ENCODE measurements at places on chromosomes 11 and 22.

- DNase-seq: no peak
These were observed 228.6 kb downstream of the TBC1D22A start for GRCh38 chr22:46990937-46991550.

GRCh38 chr11:118415739-118416068, 14.3 kb downstream of the ATP5MG start:
- no peak for DNase-seq

DNA sequence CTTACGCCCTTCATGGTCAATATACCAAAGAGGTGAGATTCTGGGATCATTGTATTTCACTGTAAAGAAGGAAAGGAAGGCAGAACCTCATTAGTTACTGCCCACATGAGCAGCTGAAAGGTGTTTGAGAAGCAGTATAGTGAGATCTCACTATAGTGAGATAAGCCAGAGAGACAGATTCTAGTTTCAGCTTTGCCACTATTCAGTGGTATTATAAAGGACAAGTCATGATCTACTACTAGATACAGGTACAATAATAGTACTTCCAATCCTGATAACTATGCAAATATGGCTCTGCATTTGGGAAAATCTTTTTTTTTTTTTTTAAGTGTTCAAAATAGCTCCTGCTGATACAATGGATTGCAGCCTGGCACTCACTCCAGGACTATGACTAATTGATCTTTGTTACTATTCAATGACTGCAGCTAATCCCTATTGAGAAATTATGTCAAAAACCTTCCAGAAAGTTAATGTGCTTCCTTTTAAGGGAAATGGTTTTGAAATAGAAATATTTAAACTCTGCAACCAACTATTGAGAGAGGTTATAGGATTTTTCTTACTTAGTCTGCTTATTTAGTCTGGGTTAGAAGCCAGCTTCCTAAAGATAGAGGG, 8.3 kb upstream of the DLAT start:
- no peak for DNase-seq

GRCh38 chr22:26385164-26385563, 43.9 kb upstream of the ASPHD2 start:
- DNase-seq: no peak

DNA sequence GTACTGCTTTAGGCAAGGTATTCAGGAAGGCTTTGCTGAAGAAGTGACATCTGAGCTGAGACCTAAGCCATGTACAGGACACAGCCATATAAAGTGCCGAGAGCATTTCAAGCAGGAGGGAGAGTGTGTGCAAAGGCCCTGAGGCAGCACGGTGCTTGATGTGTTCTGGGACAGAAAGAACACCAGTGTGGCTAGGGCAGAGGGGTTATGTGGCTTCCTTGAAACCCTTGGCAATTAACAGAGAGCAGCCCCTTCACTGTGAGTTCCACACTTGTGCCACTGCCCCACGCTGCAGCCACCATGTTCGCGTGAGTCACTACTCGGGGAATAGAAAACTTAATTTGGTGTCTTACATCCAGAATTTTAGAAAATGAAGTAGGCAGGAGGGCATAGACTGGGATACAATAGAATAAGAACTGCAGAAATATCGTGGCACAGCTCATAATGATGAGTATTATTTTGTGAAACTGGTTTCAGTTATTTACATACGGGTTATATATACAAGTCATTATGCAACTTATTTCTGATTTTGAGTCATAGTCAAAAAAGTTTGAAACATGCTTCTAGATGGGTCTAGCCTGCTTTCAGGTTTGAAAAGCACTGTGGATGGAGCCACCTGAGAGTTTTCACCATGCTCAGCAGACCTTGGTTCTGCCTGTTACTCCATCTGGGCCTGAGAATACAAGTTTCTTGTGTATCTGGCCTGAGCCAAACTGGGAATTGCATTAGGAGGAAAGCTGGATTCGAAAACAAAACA, 11.8 kb downstream of the IL10RA start:
- DNase-seq: no peak

DNA sequence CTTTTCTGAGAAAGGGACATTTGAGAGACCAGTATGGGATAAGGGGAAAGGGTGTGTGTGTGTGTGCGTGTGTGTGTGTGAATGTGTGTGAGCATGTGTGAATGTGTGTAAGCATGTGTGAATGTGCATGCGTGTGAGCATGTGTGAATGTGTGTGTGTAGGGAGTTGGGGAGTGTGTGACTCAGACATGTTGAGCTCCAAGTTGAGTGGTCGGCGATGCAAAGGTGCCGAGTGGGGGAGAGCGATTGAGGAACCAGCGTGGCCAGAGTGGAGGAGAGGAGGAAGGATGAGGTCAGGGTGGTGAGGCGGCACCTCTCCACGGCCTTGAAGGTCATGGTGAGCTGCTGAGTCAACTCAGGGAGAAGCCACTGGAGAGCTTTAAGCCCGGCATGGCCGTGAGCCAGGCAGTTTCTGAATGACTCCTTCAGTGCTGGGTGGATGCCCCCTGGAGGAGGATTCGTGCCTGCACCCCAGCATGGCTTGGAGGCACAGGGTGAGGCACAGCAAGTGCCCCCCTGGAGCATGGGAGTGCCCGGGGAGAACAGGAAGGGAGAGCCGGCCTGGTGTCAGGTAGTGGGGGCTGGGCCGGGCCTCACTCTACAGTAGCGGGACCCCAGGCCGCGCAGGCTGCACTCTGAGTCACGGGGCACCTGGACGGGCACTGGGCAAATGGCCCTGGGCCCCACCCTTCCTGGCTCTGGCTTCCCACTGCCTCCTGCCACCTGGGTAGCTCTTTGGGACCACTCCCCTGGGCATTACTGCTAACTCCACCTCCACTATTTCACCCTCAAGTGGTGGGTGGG, 8.2 kb upstream of the CCDC88B start:
- peak; percentile 89 for DNase-seq

DNA sequence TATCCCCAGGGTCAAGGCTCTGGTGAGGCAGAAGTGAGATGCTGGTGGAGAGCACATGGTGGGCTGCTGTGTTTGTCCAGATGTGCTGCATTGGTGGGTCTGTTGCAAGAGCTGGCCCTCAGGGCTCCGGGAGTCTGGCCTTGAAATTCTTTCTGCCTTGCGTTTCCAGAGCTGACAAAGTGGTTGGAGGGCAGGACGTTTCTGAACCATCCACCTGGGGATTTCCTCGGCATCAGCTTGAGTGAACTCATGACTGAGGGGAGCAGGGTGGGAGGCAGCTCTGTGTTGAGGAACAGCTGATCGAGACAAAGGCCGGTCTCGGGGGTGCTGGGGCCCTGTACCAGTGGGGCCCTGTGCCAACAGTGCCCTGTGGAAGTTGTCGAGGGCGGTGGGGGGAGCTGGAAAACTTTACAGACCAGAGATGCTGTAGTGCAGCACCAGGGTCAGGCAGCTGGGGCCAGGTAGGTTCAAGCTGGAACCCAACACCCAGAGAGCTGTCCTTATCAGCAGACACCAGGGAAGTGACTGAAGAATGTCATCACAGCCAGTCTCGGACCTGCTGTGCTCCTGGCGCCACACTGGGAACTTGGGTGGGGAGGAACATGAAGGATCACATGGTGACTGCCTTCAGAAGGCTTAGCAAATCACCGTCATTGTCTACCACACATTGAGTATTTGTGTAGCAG, 4.9 kb downstream of the TSKU start:
- DNase-seq: peak; percentile 60

- no peak for DNase-seq
These were observed 25.0 kb upstream of the OAF start for GRCh38 chr11:120185706-120186455.

DNA sequence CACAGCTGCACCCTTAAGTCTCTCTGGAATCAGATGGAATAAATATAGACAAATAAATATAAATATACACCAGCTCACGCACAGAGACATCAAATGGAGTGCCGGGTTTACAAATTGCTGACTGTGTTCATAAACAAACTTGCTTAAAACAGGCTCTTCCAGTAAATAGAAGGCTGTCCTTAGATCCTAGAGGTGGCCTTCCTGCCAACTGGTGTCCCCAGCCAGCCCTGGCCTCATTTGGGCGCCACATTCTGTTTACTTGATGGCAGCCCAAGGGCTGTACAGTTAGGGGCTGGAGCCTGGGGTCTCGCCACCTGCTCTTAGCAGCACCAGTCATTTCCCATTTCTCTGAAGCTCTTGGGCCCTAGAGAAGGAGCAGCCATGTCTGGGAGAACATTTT, 20.8 kb downstream of the ARFGAP2 start:
- DNase-seq: no peak

GRCh38 chr11:50178737-50179136, 146.1 kb downstream of the OR4C45 start:
- no peak for DNase-seq

GRCh38 chr11:101478587-101479369, 105.0 kb downstream of the TRPC6 start:
- no peak for DNase-seq

GRCh38 chr11:34600339-34601084, 20.4 kb upstream of the EHF start:
- no peak for DNase-seq

DNA sequence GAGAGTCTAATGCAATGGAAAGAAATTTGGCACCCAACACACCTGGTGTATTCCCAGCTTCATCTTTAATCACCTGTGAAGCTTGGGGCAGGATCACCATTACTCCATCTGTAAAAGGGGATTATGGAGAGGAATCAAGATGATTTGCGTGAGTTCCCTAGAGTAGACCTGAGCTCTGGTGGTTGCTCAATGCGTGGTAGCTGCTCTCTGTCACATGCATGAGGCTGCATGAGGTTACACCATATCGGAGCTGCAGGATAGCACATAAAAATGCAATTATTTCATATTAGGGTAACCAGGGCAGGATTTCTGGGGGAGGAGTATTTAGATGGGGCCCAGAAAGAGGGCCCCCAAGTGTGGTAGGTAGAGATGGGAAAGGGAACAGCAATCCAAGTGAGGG, 35.3 kb upstream of the CLMP start:
- DNase-seq: no peak

- no peak for DNase-seq
These were observed 29.8 kb upstream of the EED start for GRCh38 chr11:86214710-86215109.

GRCh38 chr11:68038718-68039525, at the start of gene TCIRG1:
Gene TCIRG1 (plus strand): TSS chr11:68039025. CDS start chr11:68041272, 2,247 bp downstream.
- peak; percentile 70 for DNase-seq

GRCh38 chr11:43267856-43268580, 43.8 kb upstream of the API5 start:
- no peak for DNase-seq

DNA sequence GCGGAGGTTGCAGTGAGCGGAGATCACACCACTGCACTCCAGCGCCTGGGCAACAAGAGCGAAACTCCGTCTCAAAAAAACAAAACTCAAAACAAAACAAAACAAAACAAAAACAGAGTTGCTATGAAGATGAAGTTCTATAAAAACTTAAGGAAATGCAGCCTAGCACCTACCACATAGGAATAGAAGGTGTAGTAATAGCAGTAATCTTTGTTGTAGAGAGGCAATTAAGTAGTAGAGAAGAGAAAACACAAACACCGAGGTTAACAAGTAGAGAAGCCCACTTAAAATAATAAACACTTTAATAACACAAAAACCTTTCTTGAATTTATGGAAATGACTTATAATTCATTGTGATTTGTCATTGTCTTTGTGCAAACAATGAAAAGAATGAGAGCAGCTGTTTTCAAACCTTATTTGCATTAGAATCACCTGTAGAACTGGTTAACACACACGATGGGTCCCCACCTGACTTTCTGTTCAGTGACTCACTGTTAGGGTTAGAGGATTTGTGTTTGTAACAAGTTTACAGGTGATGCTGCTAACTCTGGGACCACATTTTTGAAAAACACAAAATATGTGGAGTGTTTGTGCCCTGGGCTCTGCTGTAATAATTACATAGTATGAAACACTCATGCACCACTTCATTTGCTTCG, 43.1 kb downstream of the TYR start:
- no peak for DNase-seq

GRCh38 chr22:46001426-46002106, 24.6 kb upstream of the WNT7B start:
- no peak for DNase-seq

- DNase-seq: peak; percentile 35
These were observed 21.8 kb downstream of the MCAM start for GRCh38 chr11:119295178-119295577.

- DNase-seq: no peak
These were observed 1116.0 kb downstream of the BRD1 start for GRCh38 chr22:48711669-48712068.

DNA sequence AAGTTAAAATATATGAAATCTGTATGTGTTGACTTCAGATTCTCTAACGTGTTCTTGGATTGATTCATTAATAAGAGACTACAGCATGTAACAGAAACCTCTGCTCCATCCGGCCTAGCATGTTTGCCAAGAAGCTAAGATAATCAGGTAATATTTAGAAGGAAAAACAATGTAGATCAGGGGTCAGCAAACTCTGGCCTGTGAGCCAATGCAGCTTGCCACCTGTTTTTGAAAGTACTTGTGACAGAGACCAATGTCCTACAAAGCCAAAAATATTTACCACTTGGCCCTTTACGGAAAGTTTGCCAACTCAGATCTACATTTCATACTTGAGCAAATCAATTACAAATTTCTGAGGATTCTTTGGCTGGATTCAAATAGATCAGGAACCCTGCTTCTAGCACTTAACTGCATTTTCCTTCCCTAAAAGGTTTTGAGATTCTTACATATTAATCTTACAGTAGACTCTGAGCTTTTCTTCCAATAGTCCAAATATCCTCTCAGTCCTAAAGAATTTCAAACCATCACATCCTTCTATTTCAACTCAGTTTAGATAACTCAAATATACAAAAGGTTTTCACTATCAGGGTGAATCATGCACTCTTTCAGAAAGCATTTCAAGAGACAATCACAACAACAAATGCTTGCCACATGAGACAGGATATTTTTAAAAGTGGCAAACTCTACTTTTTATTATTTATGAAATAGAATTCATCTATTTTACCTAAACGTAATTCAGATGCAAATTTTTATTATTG, 29.5 kb downstream of the APOL5 start:
- DNase-seq: no peak

DNA sequence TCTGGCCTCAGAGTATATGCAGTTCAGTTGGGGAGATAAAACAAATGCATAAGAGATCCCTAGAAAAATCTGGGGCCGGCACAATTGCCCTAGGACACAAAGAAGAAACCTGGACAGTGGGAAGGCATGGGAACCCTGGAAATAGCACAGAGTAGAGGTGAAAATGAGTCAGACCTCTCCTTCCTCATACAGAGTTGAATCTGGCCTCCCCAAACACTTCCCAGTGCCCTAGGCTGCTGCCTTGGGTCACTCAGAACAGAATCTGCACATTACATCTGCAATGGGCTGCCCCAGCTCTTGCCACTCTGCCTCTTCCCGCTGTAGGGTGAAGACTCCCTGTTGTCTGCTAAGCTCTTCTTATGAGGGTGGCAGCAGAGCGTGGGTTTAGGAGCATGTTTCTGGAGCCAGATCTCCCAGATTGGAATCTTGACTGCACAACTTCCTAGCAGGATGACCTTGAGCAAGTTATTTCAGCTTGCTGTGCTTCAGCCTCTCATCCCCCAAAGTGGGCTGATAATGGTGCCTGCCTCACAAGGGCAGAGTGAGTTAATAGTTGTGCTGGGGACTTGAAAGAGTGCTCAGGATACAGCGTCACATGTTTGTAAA, 47.1 kb upstream of the NECTIN1 start:
- no peak for DNase-seq

DNA sequence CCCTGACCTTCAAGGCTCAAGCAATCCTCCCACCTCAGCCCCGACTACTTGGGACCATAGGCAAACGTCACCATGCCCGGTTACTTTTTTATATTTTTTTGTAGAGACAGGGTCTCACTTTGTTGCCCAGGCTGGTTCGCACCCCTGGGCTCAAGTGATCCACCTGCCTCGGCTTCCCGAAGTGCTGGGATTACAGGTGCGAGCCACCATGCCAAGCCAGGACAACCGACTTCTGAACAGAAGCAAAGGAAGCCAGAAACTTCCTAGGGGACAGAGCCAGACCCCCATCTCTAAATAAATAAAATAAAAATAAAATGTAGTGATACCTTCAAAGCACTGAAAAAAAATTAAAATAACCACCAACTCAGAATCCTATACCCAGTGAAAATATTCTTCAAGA, 26.4 kb downstream of the C11orf58 start:
- DNase-seq: no peak

All from cardiac muscle cell (in vitro differentiated cells and primary cell).